Activated CD4-positive, alpha-beta T cell treated with anti-CD3 and anti-CD28 coated beads, Interleukin-2, amount 50 U/mL, for 48 hours (primary cell): ENCODE measurements at places on chromosomes 11 and 22.
A peak's percentile ranks its signal among the peaks of the same experiment; 100 is the strongest.

DNA sequence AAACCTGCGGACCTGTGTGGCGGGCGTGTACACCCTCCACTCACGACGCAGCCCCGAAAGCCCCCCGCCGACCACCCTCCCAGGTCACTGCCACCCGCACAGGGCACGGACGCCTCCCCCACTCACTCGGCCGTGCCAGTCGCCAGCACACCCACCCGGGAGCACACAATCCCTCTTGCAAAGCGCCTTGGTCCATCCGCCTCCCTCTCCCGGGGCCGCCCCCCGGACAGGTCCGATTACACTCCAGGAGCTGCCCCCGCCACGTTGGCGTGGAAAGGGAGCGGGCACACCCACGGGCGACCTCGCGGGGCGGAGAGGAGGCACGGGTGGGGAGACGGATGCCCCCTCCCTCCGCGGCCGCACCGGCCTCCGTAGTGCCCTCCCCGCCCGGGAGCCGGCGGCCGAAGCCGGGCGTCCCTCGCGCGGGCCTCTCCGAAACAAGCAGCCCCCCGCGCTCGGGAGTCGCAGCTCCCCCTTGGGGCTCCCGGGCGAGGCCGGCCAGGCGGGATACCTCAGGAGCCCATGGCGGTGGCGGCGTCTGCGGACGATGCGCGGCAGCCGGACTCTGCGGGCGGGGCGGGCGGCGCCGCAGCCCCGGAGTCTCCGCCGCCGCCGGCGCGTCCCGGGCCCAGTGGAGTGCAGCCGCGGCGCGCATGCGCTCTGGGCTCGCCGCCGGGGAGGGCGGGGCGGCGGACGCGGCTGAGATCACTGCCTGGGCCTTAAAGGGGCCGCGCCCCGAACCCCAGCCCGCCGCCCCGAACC is at the start of gene TMEM184B:
TMEM184B (minus strand) TSS at position 638 of the 762 bp plus-strand sequence. CDS start 25,049 bp downstream, outside the sequence.
- DNase-seq: peak; percentile 78

DNA sequence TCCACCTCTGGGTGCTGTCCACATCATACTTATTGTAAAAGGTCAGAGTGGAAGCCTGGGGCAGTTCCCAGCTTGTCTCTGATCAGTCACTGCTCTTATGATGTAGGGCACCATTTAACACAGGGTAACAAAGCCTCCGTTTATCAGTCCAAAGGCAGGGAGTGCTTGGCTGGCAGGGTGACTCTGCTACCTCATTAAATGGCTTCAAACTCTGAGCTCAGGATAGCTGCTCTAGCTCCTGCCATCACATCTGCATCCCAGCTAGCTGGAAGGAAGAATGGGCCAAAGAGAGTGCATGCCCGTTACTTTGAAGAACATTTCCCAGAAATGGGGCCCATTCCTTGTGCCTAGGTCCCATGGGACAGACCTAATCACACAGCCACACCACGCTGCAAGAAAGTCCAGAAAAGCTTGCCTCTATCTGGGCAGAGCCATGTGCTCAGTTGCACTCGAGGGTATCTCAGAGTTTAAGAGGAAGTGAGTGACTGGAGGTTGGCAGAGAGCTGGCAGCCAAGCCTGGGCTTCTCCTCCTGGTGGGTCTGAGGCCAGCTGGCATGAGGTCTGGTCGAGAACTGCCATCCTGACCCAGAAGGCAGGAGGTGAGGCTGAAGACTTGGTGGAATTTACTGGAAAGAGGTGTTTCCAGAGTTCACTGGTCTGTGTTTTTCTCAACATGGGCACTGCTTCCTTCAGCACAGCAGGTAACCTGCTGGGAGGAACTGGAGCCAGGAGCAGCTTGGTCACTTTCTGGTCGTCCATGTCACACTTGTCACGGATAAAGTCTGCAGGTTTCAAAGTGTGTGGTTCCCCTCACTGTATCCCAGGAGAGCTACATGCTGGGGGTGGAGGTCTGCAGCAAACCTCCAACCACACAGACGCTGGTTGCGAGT is 935.7 kb downstream of the BRD1 start:
- DNase-seq: no peak

DNA sequence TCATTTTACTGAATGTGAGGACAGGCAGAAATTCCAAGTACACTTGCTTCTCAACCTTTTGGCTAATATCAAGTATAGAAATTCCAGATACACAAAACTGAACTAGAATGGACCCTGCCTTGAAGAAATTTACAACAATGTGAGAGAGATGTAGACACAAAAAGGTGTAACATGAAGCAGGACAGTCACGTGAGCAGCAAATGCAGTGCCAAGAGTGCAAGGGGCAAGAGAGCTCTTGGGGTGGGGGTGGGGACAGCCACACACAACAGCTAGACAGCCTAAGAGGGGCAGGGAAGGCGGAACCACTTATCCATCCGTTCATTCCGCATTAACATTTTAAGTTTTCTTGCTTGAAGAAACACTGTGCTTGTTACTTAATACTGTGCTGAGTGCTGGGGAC is 28.9 kb downstream of the PLEKHA7 start:
- DNase-seq: no peak

GRCh38 chr11:19766810-19767209 is 54.2 kb downstream of the NAV2 start:
- no peak for DNase-seq

- no peak for DNase-seq
Observed at GRCh38 chr11:114168691-114169090, 109.2 kb downstream of the ZBTB16 start.

GRCh38 chr22:44926124-44926475 is 83.7 kb downstream of the PHF21B start:
- no peak for DNase-seq

DNA sequence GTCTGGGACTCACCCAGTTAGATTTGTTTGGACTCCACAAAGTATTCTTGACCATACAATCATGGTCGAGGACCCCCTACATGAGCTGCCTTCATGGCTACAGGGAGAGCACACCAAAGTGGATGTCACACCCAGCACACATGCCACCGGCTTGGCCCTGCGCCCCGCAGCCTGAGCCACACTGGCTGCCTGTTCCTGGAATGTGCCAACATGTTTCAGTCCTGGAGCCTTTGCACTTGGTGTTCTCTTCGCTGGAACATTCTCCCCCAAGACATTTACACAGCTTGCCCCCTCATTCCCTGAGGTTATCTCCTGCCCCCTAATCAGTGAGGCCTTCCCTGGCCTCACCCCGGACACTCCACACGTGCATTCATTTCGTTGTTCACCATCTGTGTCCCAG is 46.0 kb downstream of the PPARA start:
- DNase-seq: no peak

GRCh38 chr11:75338516-75339208 is 12.8 kb downstream of the ARRB1 start:
- no peak for DNase-seq

DNA sequence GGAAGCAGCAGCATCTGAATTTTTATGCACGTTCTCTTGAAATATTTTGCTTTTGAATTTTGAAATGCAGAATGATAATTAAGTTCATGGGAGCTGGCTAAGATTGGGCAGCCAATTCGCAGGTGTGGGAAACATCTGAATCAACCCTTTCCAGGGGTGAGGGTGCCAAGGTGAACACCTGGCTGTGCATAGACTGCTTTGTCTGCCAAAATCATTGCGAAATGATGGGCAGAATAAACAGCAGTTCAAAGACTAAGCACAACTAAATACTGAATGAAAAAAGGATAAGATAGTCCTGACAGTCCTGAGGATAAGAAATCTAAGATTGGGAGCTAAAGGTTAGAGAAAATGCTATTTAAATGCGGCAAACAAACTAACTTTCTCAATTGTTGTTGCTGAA is 813.3 kb upstream of the RAG2 start:
- DNase-seq: no peak

GRCh38 chr11:120613264-120614226 is 102.0 kb downstream of the GRIK4 start:
- no peak for DNase-seq

- DNase-seq: no peak
Observed at GRCh38 chr11:26905368-26905767, 88.5 kb upstream of the FIBIN start.

DNA sequence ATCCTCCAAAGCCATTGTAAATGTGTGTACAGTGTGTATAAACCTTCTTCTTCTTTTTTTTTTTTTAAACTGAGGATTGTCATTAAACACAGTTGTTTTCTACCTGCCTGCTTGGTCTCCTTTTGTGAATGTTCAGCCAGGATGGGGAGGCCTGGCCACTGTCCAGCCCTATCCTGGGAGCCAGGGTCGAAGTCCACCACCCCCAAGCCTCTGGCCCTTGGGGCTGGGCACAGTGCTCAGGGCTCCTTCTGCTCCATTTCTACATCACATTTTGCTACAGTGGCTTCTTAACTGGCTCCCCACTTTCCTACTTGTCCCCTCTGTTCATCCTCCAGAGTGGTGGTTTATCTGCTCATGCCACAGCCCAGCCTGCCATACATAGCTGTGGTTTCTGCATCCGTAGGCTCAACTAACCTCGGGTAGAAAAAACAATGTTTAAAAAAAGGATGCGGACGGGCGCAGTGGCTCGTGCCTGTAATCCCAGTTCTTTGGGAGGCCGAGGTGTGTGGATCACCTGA is 2.5 kb upstream of the SMARCB1 start:
- DNase-seq: no peak

DNA sequence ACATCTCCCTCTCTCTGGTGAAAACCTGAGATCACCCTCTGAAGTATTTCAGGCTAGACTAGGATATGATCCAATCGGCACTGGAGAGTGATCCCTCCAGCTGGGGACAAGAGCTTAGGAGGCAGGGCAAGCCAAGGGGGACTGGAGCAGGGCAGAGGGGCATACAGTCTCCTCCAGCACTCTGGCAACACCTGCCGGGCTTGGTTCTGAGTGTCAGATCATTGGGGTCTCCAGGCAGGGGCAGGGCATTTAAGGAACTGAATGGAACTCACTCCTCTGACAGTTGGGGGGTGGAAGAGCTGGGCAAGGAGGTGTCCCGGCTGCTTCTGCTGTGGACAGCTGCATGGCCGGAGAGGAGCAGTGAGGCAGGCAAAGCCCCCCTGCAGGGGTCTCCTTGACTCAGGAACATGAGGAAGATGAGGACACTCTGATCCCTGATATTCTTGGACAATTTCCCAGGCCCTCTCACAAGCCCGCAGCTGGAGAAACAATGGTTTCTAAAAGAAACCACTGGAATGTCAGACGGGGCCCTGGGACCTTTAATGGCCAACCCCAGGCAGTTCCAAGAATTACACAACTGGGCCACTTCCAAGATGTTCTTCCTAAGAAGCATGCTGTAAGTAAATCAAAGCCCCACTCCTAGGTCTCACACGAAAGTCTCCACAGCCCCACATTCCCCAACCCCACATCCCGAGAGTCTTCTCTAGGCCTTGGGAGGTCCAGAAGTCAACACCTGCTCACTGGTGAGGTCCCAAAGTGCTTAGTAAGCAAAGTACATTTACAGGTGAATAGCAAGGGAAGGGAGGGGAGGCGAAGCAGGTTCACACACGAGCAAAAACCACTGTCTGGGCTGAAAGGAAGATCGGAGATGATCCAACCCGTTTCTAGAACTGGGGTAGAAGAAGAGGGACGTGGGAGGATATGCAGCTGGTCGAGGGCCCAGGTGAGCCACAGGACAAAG is 1.2 kb upstream of the CCDC86 start:
- DNase-seq: no peak
